Non-pigmented ciliary epithelial cell (primary cell): ENCODE measurements at places on chromosomes 7 and 10.

- no peak for DNase-seq
Measured at GRCh38 chr7:73526896-73527821, 5.1 kb upstream of the BAZ1B start.

DNA sequence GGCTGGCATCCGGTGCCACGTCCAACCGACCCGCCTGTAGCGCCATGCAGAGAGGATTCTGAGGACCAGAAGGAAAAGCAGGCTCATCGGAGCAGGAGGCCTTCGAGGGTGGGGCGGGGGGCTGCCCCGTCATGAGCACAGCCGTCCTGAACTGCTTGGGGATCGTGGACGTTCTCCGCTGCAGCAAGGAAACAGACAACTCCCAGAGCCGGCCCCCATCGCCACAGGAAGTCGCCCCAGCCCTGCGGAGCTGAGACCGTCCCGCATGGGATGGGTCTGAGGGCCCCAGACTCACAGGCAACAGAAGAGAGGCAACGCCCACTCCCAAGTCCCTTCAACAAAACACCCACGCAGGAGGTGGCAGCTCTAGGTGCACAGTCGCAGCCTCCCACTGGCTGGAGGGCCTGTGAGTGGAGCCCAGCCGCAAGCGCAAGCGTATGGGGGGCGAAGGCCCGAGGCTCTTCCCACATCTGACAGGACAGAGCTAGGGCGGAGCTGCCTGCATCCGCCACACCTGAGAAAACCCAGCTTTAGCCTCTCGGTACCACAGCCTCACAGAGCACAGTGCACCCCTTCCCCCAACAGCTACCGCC, 64.7 kb upstream of the TNRC18 start:
- DNase-seq = no peak

DNA sequence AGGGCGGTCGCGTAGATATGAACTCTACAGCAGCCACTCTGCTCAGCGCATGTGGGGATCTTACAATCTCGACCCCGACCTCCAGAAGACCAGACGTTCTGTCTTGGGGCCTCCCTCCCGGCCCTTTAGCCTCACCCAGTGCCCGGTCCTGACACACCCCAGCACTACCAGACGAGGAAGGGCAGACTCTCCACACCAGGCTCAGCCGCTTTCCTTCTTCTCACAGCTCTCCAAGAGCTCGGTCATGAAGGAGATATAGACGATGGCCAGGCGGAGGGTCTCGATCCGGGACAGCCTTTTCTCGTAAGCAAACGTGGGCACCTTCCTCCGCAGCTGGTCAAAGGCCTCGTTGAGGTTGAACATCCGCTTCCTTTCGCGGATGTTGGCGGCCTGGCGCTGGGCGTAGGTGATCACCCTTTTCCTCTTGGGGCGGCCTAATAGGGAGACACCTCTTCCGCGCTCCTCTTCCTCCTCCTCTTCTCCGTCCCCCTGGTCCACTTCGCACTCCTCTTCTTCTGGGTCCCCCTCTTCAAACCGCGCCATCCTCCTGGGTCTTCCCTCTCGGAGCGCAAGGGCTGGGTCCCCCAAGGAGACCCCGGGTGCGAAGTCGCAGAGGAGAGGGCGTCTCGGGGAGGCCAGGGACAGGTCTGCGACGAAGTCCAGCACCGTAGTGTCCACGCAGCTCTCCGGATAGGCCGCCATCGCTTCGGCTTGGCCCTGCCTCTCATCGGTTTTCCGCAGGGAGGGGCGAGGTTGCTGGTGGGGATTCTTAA, at the start of gene FERD3L:
TSS of gene FERD3L (minus strand) at position 761 of the 773 bp plus-strand sequence. CDS start at position 702, 59 bp downstream.
- no peak for DNase-seq

DNA sequence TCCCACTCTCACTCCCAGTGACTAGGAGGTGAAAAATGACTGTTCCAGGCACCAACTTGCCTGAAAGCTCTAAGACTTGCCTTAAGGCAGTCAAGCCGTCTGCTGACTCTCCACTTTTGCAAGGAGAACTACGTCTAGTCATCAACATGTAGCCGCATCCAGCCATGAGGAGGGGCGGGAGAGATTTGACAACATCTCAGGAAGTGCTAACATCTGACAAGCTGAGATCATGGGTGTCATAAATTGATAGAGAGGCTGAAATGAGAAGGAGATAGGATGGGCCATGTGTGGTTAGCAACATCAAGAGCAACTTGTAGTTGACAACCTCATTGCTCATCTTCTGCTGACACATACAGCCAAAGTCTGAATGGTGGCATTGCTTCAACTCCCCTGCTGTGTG, 9.0 kb upstream of the TBXAS1 start:
- DNase-seq = no peak

DNA sequence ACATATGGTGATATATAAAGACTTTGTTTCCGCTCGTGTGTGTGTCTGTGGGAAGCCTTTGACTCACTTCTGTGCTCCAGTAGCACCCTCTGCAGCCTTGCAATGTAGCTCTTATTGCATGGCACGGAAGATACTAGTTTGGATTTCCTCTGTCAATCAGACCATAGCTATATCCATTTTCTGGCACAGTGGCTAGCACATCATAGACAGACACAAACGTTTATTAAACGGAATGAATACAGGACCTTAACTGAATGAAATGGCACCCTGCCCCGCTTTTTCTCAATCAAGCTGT, 124.0 kb upstream of the PTPN20 start:
- no peak for DNase-seq

DNA sequence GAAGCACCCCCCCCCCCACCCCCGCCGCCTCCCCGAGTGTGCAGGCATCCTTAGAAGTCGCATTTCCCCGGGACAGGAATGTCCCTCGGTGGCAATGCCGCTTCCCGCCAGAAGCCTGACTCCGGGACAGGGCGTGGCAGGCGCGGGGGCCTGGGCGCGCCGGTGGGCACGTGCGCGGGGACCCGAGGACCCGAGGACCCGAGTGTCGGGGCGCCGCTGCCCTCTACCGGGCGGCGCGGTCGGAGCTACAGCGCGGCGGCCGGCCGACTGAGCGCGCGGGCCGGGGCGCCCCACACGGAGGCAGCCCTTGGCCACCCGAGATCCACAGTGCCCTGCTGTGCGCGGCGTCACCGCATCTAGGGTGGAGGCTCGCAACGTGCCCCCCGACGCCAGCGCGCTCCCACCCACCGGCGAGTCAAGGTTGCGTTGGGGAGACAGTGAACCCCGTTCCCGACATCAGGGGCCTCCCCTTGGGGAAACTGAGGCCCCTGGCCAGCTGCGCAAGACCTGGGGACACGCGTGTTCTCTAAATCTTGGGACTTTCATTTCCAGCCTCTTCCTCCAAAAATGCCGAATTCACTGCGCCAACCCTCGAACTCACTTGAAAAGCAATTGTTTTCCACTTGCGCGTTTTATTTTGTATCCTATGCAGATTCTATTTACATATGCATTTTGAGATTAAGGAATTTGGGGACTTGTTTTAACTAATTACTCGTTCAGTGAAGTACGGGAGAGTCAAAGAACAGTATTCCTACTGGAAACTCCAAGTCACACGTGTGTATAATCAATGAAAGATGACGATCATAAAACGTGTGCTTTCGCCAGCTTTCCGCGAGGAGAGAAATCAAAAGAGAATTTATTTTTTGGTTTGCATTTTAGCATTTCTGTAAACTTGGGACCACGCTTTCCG, 3.1 kb upstream of the CUX1 start:
- no peak for DNase-seq

GRCh38 chr7:4519819-4520520, 162.1 kb upstream of the FOXK1 start:
- DNase-seq = no peak

- DNase-seq = no peak
Measured at GRCh38 chr7:106521541-106521940, 139.4 kb downstream of the CCDC71L start.

- no peak for DNase-seq
Measured at GRCh38 chr7:131335639-131336381, 8.1 kb downstream of the MKLN1 start.

GRCh38 chr10:70052462-70053217, at the start of gene MACROH2A2:
TSS of gene MACROH2A2 (plus strand) at chr10:70052846. CDS start at chr10:70075659, 22,813 bp downstream.
- DNase-seq = peak; percentile 22

GRCh38 chr10:52128056-52128683, 185.9 kb upstream of the DKK1 start:
- no peak for DNase-seq

- DNase-seq = no peak
Measured at GRCh38 chr10:6065835-6066234, 3.7 kb upstream of the IL2RA start.

GRCh38 chr7:18916826-18917225, 200.6 kb downstream of the TWIST1 start:
- DNase-seq = no peak

DNA sequence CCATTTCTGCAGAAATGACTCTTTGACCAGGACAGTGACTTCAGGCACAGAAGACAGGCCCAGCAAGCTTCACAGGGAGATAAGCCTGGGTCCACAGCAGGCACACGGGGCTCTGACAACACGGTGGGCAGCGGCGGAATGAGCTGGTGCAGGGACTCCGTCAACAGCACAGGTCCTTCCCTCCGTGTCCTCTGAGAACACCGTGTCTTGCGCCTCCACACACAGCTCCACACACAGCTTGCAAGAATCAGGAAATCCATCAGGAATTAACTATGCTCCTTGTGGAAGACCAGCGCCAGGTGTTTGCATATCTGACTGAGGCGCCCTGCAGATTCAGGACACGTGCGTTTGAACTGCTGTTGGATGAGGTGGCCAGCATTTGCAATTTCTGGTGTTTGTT, 39.6 kb downstream of the TCERG1L start:
- DNase-seq = no peak

DNA sequence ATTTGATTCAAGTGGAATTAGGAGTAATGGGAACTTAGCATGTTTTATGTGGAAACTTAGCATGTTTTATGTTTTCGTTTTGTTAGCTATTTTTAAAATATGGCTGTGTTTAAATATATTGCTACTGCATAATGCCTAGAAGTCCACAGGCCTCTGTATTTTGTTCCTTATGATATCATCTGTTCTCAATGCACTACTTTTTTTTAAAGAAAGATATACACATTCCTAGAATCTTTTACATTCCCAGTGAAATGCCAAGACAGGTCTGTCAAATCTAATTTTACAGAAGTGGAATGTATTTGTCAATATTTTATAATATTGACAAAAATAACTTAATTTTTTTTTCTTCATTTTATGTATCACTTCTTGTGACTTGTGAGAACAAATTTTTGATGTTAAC, 51.6 kb downstream of the ST7 start:
- no peak for DNase-seq

GRCh38 chr10:45443101-45444009, 69.3 kb downstream of the ALOX5 start:
- DNase-seq = no peak

DNA sequence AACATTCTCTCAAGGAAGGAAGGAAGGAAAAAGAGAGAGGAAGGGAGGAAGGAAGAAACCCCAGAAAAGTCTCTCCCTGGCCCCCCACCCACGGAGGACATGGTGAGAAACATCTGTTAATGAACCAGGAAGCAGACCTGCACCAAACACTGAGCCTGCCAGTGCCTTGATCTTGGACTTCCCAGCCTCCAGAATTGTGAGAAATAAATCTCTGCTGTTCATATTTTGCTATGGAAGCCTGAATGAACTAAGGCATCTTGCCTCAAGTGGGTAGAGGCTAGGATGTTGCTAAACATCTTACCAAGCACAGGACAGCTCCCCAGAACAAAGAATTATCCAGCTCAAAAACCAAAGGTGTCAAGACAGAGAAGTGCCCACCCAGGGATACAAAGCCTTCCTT, 19.1 kb downstream of the LRRC20 start:
- DNase-seq = no peak

GRCh38 chr7:150361402-150361801, 7.2 kb upstream of the REPIN1 start:
- no peak for DNase-seq

DNA sequence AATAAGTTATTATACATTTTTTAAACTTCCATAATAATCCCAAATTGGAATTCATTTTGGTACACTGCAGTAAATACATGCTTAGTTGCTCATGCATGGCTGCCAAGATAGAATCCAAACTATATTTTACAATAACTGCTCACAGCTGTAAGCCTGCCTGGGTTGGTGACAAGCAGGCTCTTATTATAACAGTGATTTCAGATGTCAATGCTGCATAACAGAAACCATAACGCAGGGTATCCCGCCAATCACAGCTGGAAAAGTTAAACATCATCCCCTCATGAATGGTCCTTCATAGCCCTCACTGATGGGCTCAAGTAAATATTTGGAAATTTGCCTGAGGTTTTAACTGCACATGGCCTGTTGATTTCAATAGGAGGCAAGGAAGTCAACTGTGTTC, 149.8 kb downstream of the AMPH start:
- DNase-seq = no peak

DNA sequence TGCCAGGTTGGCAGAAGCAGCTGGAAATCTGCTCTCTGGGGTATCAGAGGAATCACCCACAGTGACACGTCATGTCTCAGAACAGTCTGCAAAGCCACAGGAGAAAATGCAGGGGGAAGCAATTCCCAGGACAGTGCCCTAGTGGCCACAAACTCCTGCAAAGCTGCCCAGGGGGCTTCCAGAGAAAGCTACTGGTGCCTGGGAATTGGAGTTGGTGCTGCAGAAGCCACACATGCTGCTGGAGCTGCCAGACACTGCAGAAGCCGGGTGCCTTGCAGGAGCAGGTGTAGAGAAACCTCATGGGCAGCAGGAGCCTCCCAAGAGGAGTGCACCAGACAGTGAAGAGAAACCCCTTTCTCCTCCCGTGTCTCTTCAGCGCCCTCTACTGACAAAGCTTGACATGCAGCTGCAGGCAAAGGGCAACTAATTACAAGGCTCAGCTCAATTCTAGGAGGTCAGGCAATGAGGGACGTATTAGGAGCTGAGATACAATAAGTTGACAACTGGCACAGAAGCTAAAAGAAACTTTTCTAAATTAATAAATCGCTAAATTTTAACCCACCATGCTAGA, 30.2 kb upstream of the NUB1 start:
- DNase-seq = no peak

DNA sequence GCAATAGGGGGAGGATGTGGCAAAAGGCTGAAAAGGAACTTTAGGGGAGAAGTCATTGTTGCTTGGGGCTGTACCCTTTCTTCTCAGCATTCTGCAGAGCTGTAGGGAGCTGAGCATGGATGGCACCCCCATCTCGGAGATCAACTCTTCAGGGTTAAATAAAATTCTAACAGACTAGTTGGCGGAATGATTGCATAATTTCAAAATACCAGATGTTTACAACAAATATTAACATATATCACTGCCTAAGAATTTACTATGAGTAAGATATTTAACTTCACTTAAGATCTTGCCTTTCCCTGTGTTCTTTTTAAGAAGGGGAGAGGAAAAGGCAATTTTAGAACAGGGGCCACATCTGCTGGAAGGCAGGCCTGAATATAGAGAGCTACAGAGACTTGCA, 509 bp upstream of the OR2F1 start:
- no peak for DNase-seq

GRCh38 chr7:96315125-96315512, 6.8 kb downstream of the SLC25A13 start:
- no peak for DNase-seq

- DNase-seq = no peak
Measured at GRCh38 chr7:90387470-90388240, 15.6 kb upstream of the CLDN12 start.
